OCI-M1 (cell line): ENCODE measurements at places on chromosomes 1 and 21.

- DNase-seq: no peak
Measured at GRCh38 chr1:1178794-1179331, 5.2 kb downstream of the TTLL10 start.

GRCh38 chr1:54653036-54653435 lies 11.4 kb downstream of the MROH7 start:
- DNase-seq: no peak

DNA sequence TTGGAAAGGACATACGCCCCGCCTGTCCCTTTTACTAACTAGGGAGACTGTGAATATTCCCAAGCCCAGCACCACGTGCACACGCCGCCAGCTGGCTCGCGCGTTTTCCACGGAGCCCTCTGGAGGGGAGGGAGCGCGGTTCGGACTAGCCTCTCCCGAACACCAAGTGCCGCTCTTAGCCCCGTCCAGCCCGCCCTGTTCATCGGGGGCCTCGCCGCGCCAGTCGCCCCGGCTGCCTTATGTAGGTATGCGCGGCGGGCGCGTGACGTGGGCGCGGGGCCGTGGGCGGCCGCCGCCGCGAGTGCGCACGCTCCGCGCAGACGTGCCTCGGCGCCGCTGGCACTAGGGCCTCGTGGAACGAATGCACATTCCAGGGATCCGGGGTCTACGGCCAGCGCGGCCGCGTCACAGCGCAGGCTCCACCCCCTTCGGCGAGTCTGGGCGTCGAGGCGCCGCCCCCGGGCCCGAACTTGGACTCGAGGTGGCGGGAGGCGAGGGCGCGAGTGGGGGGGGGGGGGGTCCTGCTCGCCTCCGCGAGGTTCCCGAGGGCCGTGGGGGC lies 767 bp upstream of the IRF2BP2 start:
- peak; percentile 97 for DNase-seq

GRCh38 chr1:156748670-156749418 lies 2.6 kb downstream of the HDGF start:
- DNase-seq: peak; percentile 76

- no peak for DNase-seq
Measured at GRCh38 chr1:236292425-236292824, 10.7 kb upstream of the ERO1B start.

GRCh38 chr1:9279172-9279840 lies 13.4 kb upstream of the SPSB1 start:
- DNase-seq: no peak

- DNase-seq: no peak
Measured at GRCh38 chr1:220748089-220748934, at the start of gene MTARC2. MTARC2 (plus strand) TSS chr1:220748322; CDS start chr1:220748532, 210 bp downstream.

DNA sequence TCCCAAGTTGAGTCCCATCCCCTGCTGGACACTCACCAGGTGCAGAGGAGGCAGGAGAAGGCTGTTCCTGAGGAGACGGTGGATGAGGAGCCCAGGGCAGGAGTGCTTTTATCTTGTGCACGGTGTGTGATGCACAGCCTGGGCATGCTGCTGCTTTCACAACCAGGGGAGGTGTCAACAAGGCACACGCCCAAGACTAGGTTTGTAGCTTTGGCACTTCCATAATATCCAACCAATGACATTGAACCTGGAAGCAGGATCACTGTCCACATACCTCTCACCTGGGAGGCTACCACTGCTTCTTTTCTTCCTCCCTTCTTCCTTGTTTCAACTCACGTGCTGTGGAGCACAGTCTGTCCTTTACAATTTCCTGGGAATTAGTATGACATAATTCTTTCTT lies at the start of gene LCE3D:
Gene LCE3D, minus strand, starts transcription at position 84 of the 400 bp plus-strand sequence. CDS start 580 bp downstream, outside the sequence.
- DNase-seq: no peak

- DNase-seq: no peak
Measured at GRCh38 chr1:246748867-246749266, 24.7 kb downstream of the SCCPDH start.

DNA sequence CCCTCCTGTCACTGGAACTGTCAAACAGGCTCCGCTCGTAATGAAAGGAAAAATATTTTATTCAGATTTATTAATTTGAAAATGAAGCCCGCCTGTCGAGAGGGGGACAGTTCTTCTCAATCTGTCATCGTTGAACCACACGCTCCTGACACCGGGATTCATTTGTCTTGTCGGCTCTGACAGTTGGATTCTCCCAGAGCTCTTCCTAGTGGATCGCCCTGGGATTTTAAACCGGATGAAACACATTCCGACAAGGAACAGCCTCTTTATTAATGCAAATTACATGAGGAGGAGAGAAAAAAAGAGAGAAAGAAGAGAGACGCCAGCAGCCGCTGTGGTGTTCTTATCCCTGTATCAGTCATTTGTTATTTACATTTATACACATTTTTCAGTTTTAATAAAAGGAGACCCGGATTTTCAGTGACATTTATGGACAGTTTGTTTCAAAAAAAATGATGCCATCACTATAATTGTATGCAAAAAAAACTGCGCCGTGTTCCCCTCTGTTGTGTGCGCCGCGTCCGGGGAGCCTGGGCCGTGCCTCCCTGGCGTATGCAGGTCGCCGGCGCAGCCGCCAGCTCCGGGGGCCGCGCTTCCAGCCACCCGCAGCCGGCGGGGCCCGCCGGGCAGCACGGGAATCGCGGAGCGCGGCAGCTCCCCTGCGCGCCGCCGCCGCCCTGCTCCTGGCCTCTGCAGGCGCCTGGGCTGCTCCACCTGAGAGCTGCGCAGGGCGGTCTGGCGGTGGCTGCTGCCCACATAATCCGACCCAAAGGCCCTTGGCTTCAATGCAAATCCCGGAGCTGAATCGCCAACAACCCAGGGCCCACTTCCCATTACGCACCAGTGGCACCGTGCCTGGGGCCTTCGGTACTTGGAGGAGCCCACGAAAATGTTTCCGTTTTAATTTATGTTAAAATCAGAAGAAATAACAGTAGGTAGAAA lies 237.9 kb upstream of the PBX1 start:
- DNase-seq: no peak

DNA sequence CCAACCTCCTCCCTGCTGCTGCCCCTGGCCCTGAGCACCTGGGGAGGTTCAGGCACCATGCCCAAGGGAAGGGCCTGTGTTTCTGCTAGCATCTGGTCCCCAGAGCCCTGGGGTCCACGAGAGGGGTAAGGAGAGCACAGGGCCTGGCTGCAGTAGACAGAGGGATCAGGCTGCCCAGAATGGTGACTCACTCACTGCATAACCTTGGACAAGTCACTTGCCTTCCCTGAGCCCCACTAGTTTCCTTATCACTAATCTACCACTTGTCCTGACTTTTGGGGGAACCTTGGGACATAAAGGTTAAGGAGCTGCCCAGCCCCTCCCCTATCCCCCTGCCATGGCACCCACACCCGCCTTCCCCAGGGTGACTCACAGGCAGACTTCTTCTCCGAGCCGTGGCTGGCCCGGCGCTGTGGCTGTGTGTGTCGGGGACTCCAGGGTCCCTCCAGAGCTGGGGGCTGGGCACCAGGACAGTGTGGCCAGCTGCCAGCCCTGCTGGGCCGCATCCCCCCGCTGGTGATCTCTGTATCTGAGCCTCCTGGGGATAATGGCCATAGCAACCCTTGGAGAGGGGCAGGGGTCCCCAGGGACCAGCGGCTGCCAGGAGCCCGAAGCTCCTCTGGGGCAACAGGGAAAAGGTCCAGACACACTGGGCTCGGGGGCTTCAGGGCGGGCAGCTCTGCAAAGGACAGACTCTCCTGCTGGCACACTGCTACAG lies 4.0 kb downstream of the ARHGEF19 start:
- DNase-seq: no peak

DNA sequence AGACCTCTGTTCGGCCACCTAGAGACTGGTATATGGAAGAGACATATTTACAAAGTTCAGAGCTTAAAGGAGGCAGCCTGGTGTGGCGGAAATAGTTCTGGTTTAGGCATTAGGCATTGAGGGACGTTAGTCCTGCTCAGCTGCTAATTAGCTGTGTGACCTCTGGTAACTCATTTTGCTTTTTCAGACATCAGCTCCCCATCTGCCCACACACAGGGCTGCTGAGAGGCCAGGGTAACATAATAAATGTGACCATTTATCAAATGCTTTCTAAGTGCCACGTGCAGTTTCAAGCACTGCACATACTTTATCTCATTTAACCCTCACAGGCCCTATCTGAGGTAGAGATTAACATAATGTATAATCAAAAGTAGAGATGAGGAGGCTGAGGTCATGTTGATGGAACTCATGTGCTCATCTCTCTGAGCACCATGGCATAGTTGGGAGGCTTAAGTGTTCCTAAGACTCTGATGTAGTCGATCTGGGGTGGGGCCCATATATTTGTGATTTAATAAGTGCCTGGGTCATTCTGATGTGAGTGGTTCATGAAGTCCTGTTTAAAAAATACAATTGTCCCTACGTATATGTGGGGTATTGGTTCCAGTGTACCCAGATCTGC lies 267.2 kb upstream of the PLXNA2 start:
- DNase-seq: no peak

GRCh38 chr1:219773775-219774174 lies 154.6 kb downstream of the SLC30A10 start:
- peak; percentile 38 for DNase-seq

DNA sequence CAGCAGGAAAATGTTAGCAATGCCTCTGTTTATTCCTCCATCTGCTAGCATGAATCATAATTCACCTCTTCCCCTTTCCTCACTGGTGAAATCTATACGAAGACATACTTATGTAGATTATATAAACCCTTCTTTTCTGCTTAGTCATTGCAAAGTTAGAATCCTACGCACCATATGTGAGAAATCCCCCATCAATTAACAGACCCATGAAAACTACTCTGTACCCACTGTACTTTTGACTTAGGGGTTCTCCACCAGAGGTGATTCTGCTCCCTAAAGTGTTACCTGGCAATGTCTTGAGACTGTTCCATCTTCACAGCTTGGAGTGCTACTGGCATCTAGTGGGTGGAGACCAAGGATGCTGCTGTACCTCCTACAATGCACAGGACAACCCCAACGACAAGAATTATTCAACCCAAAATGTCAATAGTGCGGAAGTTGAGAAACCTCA lies 49.6 kb upstream of the KCTD3 start:
- peak; percentile 67 for DNase-seq

GRCh38 chr21:38531591-38531990 lies 33.3 kb upstream of the ERG start:
- no peak for DNase-seq

GRCh38 chr1:8047112-8047511 lies 21.0 kb upstream of the ERRFI1 start:
- DNase-seq: no peak

DNA sequence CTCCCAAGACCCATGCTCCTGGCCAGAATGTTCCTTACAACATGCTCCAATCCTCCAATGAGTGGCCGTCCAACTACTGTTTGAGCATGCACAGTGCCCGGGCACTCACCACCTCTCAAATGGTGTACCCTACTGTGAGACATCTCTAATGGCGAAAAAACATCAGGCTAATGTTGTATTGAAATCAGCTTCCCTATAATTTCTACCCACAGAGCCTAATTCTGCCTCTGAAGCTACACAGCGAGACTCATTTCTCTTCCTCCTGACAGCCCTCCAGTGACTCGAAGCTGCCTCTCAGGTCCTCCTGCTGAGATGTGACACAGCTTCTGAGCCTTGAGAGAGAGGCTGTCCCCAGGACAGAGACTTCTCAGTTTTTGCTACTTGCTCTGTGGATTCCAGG lies 130.7 kb downstream of the FAM78B start:
- DNase-seq: no peak

- DNase-seq: peak; percentile 58
Measured at GRCh38 chr1:164561472-164561871, 2.5 kb downstream of the PBX1 start.

DNA sequence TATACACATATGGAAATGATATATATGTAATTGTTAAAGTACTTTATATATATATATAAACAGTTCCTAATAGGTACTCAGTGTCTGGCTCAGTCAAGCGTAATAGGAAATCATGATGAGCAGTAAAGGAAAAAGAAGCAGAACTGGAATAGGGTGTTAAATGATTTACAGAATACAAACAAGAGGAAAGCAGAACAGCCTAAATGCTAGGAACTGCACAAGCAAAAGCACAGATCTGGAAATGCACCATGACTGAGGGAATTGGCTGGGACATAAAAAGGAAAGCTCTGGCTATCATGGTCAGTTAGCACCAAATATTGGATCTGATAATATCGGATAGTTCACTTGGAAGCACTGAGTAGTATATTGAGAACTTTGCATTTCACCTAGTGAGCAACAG lies 51.8 kb downstream of the SLC44A5 start:
- no peak for DNase-seq

DNA sequence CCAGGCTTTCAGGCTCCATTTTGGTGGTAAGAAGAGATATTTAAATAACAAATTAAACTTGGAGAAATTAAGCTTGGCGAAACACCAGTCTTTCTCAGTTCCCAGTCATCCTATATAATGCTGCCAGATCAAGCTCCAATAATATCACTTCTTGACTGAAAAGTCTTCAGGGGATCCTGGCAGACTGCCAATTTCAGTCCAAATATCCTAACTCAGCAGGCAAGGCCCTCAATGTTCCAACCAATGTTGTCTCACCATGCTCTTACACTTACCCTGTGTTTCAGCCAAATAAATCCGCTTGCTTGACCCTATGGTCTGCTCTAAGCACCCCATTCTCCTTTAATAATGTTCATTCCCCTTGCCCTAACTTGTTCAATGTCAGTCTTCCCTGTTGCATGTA lies 39.9 kb upstream of the BCL10 start:
- DNase-seq: no peak

DNA sequence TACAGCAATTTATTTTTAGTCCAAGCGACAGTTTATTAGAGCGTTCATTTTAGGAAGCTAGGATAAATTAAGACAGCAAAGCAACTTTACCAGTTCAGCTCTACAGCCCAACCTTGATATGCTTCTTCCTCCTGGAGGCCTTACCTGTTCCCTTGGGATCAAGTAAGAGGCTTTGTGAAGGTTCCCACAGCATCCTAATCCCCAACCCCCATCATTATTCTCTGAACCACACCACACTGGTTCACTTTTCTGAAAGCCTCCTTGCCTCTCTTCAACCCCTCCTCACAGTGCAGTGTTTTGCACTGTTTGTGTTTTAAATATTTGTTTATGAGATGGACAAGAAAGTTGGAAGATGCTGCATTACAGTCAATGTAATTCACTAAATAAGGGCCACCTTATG lies 126.3 kb upstream of the CXADR start:
- no peak for DNase-seq

DNA sequence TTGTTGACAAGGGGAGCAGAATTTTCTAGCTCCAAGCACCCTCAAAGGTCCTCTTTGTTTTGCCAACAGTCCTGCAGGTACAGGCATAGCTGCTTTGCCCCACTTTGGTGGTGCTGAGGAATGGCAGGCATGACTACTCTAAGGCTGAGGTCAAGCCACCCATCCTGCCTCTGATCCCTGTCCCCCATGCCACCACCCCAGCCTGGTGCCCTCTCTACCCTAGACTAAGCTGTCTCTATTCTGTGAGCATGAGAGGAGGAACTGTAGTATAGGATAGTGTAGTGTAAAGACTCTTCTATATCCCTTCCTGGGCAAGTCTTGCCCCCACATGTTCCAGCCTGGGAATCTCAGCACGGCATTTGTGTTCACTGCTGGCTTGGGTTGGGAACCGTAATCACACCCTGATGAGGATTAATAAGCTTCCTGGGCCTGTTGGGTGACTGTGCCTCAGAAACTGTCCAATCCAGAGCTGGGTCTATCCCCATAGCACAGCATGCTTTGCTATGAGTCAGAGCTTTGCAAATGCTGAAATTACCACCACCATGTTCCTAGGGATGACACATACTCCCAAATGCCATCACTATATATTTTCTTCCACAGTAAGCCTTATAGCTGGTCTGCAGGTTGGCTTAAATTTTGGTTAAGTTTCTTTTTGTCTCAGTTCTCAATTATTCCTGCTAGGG lies 105.7 kb upstream of the PPP2R5A start:
- DNase-seq: no peak

- DNase-seq: no peak
Measured at GRCh38 chr1:112457241-112457640, 51.5 kb upstream of the WNT2B start.

GRCh38 chr1:160451859-160452232 lies 51.5 kb downstream of the VANGL2 start:
- no peak for DNase-seq
